ENCODE measurements at places on chromosomes 2 and 18.

DNA sequence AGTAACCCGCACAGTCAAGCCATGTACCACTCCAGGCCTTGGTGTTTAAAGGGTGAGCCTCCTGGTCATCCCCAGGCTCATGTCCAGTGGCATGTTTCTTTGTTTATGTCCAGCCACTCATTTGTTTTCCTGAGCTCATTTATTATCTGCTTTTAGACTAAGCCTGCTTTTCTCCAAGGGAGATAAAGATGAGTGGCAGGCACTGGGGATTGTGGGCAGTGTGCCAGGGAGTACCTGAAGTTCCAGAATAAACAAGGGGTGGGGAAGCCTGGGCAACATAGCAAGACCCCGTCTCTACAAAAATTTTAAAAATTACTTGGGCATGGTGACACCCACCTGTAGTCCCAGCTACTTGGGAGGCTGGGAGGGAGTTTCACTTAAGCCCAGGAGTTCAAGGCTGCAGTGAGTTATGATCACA is 1.9 kb downstream of the ANXA4 start:
- no peak for DNase-seq

- DNase-seq = no peak
These were observed 147.3 kb downstream of the IRS1 start for GRCh38 chr2:226652369-226652768.

GRCh38 chr18:12606592-12607315 is 51.2 kb downstream of the SPIRE1 start:
- no peak for DNase-seq

- no peak for DNase-seq
These were observed 173.2 kb upstream of the GULP1 start for GRCh38 chr2:188118431-188118830.

DNA sequence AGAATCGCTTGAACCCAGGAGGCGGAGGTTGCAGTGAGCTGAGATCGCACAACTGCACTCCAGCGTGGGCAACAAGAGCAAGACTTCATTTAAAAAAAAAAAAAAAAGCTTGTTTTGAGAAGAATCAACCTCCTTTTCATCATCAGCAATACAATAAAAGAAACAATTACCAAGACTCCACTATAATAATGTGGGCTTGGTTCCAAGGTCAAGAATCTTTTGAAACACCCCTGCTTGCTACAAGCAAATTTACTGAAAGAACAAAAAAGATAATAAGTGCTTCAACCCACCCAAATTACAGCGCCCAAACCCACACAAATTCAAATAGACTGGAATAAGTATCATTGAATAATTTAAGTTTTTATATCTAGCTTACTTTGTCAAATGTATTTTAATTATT is 33.6 kb upstream of the MAPRE3 start:
- DNase-seq = no peak

GRCh38 chr2:198077477-198077876 is 273.1 kb downstream of the PLCL1 start:
- no peak for DNase-seq

DNA sequence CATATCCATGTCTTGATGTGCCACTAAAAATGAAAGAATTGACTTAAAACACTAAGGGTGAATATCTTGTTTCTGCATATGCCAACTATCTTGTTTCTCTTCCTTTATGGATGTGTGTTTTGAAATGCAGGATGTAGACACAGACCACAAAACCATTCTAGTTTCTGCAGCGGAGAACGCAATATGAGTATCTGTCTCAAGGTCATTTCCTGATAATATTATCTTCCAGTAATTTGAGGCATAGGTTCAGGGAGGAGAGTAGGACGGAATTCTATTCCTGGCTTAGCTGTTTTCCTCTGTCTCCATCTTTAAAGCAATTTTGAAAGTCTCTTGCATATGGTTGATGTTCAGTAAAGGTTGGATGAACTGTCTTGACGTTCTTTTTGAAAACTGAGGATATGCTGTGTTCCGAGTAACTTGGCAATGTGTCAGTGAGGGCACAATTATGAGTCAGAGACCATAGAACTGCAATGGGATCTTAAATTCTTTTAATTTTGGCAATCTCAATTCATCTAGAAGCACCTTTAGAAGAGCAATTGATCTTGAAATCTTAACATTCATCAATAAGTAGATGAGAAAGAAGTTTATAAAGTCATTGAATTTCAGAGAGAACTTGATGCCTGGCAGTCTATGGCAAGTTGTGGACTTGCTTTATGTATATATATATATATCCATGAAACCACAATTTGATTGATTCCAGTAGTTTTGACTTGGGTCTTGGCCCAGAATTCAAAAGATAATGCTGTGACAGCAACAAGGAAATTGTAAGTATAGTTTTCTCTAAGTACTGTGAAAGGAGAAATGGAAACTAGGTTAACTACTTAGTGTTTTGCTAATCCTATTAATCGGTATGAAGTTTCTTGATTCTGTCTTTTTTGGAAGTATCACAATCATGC is 24.8 kb downstream of the RAB27B start:
- no peak for DNase-seq

GRCh38 chr2:207256476-207257207 is 90.9 kb upstream of the KLF7 start:
- no peak for DNase-seq
